ENCODE measurements at places on chromosomes 7 and 10.

- no peak for DNase-seq
Observed at GRCh38 chr10:12357525-12358151, 8.3 kb downstream of the CAMK1D start.

- DNase-seq, result no peak
Observed at GRCh38 chr10:43202657-43203447, 64.0 kb downstream of the RASGEF1A start.

GRCh38 chr7:46929359-46929758 is 652.6 kb downstream of the TNS3 start:
- DNase-seq, result no peak

DNA sequence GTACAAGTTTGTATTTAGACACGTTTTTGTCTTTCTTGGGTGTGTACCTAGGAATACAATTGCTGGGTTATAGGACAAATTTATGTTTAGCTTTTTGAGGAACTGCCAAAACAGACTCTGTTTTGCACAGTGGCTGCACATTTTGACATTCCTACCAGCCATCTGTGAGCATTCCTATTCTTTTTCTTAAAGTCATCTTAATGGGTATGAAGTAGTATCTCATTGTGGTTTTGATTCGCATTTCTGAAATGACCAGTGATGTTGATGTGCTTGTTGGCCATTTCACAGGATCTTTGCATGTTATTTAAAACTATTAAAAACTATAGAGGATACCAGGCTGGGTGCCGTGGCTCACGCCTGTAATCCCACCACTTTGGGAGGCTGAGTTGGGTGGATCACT is 32.6 kb upstream of the IL15RA start:
- DNase-seq, result no peak

DNA sequence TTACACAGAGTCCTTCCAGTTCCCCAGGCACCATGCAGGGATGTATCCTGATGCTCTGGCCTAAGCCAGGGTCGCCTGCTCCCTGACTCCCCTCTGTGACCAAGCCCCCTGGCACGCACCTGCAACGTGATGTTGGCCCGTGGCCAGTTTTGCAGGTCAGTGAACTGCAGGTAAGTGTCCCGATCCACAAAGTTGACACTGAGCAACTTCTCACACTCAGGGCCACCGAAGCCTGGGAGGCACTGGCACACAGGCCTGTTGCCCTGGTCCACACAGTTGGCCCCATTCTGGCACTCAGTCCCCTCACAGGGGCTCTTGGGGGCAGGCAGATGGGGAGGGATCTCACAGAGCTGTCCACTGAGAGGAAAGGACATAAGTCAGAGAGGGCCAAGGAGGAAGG is 174.3 kb downstream of the LCOR start:
- DNase-seq, result no peak

- no peak for DNase-seq
Observed at GRCh38 chr7:95469187-95469586, 16.6 kb upstream of the ASB4 start.

- DNase-seq, result no peak
Observed at GRCh38 chr10:21514818-21515351, 10.6 kb downstream of the SKIDA1 start.

DNA sequence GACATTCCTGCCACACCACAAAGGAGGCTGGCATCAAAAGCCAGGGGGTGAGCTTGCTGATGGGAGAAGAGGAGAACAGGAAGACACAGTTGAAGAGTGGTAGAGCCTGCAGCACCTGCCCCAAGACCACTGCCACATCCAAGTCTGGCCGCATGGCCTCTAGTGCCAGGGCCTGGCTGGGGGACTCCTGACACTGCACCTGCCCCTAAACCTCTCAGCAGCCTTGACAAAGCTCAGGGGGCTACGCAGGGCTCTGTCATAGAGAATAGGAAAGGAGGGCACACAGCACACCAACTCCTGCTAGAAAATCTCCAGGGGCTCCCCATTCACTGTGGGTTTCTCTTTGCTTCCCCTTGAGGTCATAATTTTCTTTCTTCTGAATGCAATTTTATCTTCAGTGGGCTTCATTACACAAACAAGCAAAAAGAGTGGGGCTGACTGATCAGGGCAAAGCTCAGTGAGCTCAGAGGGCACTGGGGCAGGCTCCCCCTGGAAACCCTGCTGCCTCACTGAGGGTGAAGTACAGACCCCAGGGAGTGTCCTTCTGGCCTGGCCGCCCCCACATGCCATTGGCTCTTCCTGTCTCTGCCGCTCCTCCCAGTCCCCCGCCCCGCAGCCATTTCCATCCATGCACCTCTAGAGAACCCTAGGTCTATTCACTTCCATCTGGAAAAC is 37.2 kb downstream of the VOPP1 start:
- no peak for DNase-seq

DNA sequence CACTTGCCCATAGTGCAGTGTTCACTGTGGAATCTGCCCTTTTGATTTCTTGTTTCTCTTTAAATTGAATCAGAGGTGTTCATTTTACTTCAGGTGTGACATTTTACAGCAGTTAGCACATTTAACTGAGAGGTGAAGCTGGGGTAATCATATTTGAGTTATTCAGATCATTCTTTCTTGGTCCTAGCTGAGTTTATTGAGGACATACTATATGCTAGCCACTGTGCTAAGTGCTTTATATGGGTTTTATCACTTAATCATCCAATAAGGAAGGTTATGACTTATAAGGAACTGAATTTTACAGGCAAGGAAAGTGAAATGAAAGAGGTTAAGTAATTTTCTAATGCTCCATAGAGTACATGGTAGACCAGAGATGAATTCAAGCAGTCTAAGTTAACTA is 79.7 kb downstream of the PON1 start:
- no peak for DNase-seq

GRCh38 chr10:3424111-3424851 is 251.7 kb upstream of the PITRM1 start:
- no peak for DNase-seq

GRCh38 chr10:118638680-118639079 is 43.2 kb upstream of the PRLHR start:
- DNase-seq, result no peak

- no peak for DNase-seq
Observed at GRCh38 chr10:72083790-72084459, 4.4 kb downstream of the SPOCK2 start.

- DNase-seq, result no peak
Observed at GRCh38 chr10:88433565-88434186, 149.4 kb downstream of the RNLS start.

DNA sequence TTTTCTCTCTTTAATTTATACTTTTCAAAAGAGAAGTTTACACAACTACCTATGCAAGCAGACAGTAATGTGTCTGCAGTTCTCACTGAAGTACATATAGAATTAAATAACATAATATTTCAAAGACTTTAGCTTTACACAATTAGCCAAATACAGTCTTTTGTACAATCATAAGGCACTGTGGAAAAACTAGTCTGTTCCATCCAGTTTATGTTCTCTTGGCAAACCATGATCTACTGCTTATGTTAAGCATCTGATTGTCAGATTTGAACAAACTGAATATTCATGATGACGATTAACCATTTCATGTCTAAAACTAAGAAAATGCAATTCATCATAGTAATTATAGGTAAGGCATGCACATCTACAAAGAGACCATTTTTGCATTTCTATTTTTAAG is 842 bp downstream of the SEMA3A start:
- no peak for DNase-seq

GRCh38 chr7:28418311-28418710 is 6.0 kb downstream of the CREB5 start:
- no peak for DNase-seq

- no peak for DNase-seq
Observed at GRCh38 chr7:1865571-1866255, 195.6 kb downstream of the ELFN1 start.

- DNase-seq, result no peak
Observed at GRCh38 chr7:2971914-2972834, 71.5 kb downstream of the CARD11 start.

GRCh38 chr10:116926426-116926825 is 77.1 kb downstream of the ENO4 start:
- no peak for DNase-seq

DNA sequence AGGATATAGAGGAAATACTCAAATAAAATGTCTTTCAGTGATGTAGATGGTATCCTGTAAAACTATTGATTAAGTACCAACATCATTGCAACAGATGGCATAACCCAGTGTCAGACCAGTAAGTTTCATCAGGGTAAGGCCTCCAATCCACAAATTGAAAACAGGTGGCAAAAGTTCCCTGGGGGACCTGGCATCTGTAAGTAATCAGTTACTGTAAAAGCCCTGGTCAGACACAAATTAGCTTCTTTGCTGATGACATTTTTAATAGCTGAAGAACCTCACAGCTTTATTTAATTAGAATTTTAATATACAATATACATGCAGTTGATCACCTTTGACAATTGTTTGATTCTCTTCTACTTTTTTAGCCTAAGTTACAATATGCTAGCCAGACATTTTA is 152.5 kb downstream of the PLXDC2 start:
- no peak for DNase-seq

- no peak for DNase-seq
Observed at GRCh38 chr10:132765435-132765834, 20.5 kb downstream of the NKX6-2 start.

GRCh38 chr7:82676777-82677463 is 233.3 kb upstream of the CACNA2D1 start:
- peak; percentile 96 for DNase-seq

GRCh38 chr7:152462995-152463708 is 27.3 kb upstream of the KMT2C start:
- DNase-seq, result peak; percentile 69

DNA sequence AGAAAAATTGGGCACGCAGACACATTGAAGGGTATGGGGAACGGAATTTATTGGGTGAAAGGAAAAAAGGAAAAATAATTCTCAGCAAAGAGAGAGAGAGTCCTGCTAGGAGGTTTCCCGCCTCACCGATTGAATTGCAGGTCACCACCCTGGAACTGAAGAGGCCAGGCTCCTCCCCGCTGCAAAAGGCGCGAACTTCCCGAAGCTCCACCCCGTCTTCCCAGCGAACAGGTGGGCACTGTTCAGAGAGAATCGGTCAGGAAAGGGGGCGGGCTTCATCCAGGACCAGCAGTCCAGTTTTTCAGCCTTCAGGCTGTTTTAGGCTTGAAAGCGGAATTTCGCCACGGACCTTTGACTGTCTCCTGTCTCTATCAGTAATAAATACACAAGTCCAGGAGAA is 27.3 kb upstream of the CADPS2 start:
- DNase-seq, result no peak

GRCh38 chr7:73872056-73872908 is 11.3 kb downstream of the TMEM270 start:
- DNase-seq, result no peak

DNA sequence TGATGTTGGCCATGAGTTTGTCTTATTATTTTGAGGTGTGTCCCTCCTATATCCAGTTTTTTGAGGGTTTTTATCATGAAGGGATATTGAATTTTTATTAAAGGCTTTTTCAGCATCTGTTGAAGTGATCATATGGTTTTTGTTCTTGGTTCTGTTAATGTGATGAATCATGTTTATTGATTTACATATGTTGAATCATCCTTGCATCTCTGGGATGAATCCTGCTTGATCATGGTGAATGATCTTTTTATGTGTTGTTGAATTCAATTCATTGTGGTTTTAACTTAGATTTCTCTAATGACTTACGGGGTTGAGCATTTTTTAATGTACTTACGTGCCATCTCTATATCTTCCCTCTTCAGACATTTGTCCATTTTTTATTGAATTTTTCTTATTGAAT is 22.9 kb downstream of the DLD start:
- no peak for DNase-seq

DNA sequence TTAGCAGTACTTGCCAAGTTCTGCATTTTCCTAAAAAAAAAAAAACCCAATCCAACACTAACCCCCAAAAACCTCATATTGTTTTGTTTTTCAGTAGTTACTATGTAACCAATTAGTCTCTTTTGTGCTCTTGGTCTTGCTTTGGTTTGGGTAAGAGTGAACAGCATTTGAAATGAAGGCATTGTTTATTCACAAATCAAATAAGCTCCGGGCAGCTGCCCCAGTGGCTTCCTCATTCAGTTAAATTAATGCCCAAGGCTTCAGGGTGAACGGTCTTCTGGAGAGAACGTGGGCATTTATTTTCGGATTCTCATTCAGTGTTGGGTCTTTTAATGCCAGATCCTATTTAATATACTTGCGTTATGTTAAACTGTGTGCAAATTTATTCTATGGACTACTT is 108.7 kb downstream of the GFRA1 start:
- DNase-seq, result no peak

DNA sequence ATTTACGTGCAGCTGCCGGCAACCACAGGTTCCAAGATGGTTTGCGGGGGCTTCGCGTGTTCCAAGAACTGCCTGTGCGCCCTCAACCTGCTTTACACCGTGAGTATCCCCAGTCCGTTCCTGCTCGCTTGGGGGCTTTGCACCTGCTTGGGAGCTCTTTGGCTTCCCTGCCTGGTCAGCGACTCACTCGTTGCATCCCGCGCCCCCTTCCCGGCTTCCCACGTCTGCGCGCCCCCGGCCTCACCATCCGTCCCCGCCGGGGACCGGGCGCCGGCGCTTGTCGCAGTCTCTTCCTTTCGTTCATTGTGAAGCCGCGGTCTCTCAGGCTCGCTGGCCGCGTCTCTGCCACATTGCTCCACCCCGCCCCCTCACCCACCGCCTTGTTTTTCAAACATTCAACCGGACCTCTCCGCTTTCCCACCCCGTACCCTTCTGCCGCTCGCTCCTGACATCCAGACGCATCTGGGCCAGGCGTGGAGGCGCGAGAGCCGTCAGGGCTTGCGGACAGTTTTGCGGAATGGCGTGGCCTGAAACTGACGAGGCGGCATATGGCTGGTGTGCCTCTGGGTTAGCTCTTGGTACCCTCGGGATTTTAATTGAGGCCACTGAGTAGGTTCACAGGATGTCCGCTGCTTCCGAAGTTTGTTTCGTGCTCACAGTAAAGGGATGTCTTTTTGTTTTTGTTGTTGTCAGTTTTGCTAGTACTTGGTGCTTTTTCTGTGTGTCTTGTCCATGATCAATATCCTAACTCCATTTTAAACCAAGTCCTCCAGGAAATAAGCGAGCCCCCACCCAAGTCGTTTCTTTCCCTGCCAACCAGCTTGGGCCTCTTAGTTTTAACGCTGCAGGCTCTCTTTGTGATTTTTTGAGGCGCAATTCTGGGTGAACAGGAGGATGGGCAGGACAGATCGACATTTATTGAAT is 639 bp downstream of the TSPAN13 start:
- no peak for DNase-seq

DNA sequence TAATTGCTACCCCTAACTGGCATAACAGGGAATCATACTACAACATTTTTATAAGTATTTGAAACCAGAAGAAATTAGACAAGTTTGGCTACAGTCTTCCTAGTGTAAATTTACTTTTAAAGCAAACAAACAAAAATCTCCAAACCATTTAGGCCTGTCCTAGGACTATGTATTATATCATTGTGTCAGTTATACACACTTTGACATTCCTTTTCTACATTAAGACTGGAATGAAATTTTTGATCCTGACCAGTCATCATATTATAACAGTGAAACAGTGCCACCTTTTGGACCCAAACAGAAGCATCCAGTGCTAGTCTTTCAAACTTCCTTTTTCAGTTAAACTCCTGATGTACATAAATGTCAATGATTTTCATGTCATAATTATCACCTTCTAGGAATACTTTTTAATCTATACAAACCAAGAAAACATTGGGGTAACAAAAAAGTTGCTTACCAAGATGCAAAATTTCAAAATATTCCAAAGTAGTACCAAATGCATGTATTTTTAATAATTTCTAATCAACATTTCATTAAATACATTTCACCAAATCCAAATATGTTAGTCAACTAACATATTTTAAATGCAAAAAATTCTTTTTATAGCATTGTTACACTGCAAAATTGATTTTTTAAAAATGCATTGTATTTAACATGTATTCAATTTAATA is 75.7 kb downstream of the IMMP2L start:
- DNase-seq, result peak; percentile 70

GRCh38 chr10:1595726-1596125 is 141.6 kb downstream of the ADARB2 start:
- DNase-seq, result no peak

GRCh38 chr10:120005207-120006201 is 113.0 kb downstream of the SEC23IP start:
- DNase-seq, result no peak
